Left colon (tissue), 2 donors: ENCODE measurements at places on chromosomes 3 and 15. TPM values are rescaled to one million over a fixed set of nuclear protein-coding genes. Genes with fewer than 3 reads are reported as not detected.
A peak's percentile ranks its signal among the peaks of the same experiment; 100 is the strongest.

GRCh38 chr15:80105595-80105994, 46.1 kb downstream of the ZFAND6 start:
- no peak for DNase-seq

DNA sequence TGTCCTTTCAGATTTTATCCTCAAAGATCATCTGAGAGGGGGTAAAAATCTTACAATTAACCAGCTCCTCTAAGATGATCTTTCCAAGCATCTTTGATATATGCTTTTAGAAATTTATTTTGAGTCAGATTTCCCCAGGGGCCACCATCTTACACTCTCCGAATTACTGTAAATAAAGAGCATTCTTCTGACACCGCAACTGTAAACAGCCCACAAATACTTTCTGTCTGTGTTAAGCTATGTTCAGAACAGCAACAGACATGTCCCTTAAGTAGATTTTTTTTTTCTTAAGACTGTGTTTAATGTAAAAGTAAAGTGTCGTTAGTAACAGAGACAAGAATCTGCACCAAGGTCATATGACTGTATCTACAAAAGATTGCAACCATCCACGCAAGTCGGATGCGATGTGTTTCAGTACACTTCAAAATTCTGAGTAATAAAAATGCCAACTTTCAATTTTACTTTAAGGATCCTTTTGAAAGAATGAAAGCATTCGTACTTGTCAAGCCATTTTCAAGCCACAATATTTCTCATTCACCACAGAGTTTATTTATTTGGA, 159.0 kb upstream of the KCNH8 start:
- no peak for DNase-seq

DNA sequence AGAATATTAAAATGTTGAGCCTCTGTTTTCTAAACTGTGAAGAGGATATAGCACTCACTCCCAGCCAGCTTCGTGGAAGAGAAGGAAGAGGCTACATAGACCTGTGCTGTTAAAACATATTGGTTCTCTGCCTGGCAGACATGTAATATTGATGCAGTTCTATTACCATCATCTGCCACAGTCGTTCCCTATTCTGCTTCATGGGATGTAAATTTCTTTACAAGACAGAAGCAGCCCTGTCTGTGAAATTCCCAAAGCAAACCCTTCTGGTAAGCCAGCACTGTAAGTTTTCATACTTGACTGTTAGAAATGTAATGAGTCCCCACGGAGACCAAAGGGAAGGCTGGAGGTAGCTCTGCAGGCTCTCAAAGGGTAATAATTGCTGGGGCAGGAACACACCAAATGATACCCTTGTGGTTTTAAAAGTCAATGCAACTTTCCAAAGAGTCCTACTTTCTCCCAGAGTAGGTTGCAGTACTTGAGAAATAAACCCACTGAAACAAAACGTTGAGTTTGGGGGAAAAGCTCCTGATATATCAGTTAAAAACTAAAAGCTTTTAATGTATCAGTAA, 129.9 kb upstream of the HES1 start:
- no peak for DNase-seq

GLDN gene
- 3.2 TPM for total RNA-seq

DNA sequence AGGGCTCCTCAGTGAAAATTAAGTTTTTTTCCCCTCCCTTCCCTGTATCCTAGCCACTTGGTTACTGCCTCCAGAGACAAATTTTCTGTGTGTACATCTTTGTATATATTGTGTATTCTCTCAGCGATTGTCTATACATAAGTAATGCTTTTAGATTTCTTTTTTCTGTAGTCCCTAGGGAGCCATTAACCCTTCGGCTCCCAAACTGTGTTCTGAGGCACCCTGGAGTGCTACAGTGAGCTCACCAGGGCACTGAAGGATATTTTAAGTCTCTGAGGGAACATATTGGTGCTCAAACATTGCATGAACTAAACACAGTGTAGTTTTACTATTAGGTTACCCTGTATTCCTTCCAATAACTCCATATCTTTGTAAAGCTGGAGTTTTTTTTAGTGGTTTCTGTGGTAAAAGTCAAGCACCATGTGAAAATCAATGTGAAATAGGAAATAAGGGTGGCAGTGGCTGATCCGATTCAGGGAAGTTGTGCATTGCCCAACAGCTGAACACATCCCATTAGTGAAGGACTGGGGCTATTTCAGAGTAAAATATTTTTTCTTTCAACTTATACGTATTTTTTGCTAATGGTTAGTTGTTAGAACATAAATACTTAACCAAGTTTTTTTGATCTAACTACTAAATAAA, 43.0 kb downstream of the USP13 start:
- no peak for DNase-seq

SYNM gene
- 5.2 TPM for total RNA-seq

CGNL1 gene
- 2.8 TPM for total RNA-seq

GRCh38 chr15:94107652-94108051, 123.7 kb upstream of the MCTP2 start:
- DNase-seq = no peak

- no peak for DNase-seq
Measured at GRCh38 chr3:85355572-85355971, 396.8 kb downstream of the CADM2 start.

DNA sequence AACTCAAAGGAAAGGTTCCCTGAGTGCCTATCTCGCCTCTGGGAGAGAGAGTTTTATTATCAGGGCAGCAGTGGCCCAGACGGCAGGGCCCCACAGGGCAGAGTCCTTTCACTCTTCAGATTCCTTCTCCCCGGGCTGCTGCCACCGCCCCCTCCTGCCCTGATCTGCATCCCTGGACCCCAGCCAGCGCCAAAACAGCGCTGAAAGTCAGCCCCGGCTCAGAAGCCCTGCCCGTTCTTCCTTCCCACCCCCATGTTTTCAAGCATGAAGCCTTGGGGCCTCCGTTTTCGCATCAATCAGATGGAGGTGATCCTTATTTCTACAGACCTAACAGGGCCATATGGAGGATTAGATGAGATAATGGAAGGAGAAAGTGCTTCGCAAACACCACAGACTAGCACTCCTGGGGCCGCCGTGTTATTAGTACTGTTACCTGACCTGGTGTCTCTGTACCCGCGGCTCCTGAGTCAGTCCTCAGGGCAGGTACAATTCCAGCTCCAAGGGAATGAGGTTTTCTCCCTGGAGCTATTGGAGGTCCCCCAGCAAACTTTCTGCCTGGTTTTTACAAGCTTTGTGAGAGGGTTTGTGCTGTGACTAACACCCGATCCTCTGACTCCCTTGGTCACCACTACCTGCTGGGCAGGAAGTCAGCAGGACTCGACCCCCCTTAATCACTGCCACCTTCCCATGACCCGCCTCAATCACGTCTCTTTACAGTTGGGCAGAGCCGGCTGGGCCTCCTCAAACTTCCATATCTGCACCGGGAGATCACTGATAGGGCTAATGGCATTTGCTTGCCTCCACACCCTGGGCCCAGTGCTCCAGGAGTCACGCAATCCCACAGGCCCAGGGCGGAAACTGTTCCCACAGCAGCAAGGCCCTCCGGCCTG, 39.5 kb upstream of the TSEN2 start:
- peak; percentile 86 for DNase-seq

GRCh38 chr3:158863247-158863646, 61.4 kb downstream of the MFSD1 start:
- no peak for DNase-seq

- no peak for DNase-seq
Measured at GRCh38 chr3:45105855-45106671, 40.1 kb downstream of the CDCP1 start.

- DNase-seq = no peak
Measured at GRCh38 chr3:99250821-99251355, 349.4 kb upstream of the DCBLD2 start.

- DNase-seq = no peak
Measured at GRCh38 chr3:21654241-21654640, 96.8 kb downstream of the ZNF385D start.

GRCh38 chr3:36379872-36380220, 458 bp upstream of the STAC start:
- DNase-seq = no peak

CHST2 gene
- 1.0 TPM for total RNA-seq

CD86 gene
- total RNA-seq = 1.7 TPM

DNA sequence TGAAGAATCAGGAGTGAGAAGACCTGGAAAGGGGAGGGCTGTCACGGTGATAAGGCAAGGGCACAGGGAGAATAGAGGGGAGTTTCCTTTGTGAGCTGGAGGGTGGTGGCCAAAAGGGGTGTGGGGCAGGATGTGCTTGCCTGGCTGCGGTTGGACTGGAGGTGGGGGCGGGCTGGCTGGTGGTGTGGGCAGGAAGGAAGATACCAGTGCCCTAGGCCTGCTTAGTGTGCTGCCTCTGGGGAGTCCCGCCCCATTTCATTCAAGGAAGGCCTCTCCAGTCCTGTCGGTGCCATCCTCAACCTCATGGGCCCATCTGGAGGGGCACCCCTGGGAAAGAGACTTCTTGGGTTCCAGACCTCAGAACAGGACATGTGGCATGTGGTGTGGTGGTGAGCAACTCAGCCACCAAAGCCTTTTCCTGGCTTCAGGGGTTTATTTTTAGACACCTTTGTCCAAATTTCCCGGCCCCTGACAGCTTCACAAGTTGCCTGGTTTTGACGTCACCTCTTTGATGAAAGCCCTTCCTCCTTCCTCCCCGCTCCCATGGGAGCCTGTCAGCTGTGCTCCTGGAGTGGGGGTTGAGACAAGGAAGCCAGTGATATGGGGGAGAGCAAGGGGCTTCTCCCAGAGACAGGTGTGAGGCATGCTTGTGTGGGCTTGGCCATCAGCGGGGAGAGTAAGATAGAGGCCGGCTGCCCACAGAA, 15.6 kb downstream of the TEX264 start:
- peak; percentile 60 for DNase-seq

RCN2 gene
- total RNA-seq = 28.8 TPM

POPDC2 gene
- total RNA-seq = 1.1 TPM

TMCO5A gene
- not detected for total RNA-seq

DNA sequence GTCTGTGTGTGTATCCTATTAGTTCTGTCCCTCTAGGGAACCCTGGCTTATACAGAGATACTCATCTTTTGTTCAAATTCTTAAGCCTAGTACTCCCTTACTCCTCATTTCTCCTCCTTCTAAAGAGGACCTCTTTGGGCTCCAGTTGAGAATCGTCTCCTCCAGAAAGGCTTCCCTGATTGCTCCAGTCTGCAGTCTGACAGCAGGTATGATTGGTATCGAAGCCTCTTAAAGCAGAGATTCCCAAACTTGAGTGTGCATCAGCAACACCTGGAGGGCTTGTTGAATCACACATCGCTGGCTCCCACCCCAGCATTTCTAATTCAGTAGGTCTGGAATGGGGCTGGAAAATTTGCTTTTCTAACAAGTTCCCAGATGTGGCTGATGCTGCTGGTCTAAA, 60.9 kb upstream of the NMNAT3 start:
- no peak for DNase-seq

GP9 gene
- 0.55 TPM for total RNA-seq

- DNase-seq = no peak
Measured at GRCh38 chr15:77773903-77774302, 141.2 kb upstream of the LINGO1 start.

- DNase-seq = peak; percentile 8
Measured at GRCh38 chr3:69499899-69500421, 114.1 kb upstream of the FRMD4B start.

DNA sequence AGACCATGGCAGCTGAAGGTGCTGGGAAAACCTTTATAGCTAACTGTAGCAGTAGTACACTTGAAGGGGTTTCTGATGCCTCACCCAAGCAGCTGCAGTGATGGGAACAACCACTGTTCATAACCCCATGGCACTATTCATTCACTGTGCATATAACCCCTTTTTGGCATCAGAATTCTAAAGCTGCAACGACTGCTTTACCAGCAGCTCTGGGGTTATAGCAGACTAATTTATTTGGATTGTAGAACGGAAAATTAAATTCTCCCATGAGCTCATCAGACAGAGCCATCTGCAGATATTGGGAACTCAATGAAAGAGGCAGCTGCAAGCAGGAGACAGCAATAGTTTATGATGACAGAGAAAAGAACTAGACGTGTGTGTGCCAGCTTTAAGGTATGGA, 28.6 kb downstream of the TFDP2 start:
- no peak for DNase-seq

GRCh38 chr3:165753560-165753959, 83.7 kb downstream of the BCHE start:
- no peak for DNase-seq

DNA sequence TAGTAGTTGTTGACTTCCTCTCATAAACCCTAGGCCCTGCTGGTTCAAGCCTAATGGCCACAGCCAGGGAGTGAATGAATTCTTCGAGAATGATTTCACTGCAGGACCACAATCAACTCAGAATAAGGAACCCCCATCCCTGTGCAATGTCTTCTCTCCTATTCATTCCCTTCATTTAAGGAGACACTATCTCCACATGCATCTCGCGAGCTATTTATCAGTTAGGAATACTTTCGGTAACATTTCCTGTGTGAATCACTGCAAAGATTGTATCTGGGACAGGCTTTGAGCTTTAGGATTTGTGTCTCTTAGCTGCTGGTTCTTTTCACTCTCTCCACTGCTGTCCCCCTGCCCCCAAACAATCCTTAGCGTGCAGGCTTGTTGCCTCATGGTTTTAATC, 94.4 kb downstream of the MYLK start:
- no peak for DNase-seq

DNA sequence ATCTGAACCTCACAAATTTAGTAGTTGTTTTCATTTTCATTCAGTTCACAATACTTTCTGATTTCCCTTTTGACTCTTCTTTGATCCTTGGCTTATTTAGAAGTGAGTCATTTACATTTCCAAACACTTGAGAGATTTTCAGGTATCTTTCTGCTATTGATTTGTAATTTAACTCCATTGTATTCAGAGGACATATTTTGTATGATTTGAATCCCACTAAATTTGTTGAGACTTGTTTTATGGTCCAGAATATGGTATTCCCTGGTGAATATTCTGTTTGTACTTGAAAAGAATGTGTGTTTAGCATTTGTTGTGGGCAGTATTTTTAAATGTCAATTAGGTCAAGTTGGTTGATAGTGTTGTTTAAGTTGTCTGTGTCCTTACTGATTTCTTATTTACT, 29.6 kb downstream of the FAN1 start:
- no peak for DNase-seq

COL6A5 gene
- not detected for total RNA-seq

DNA sequence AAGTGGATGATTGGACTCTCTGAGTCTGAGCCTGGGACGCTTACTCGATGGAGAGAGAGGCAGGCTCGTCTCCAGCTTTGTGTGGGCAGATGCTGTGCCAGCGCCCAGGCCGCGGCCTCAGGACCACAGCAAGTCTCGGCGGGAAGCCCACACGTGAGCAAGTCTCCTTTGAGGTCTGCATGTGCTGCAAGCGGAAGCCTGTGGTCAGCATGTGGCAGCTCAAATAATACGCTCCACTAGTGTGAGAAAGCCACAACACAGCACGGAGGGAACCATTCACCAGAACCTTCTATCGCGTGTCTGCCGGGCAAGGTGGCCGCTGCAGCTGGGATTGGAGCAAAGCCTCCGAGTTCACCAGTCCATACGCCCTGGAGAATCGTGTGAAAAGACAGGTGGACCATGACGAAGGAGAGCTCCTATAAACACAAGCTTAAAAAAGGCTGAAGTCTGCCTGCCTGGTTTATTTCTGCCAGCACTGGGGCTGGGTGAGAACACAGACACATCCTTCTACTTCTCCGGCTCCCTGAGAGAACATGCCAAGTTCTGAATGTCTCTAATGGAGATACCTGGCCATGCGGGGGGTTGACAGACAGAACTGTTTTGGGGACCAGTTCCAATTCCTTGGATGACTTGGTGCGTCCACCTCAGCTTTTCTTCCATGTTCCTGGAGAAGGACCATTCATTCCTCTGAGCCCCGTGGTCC, 82.0 kb upstream of the LRIG1 start:
- DNase-seq = peak; percentile 21

GRCh38 chr3:125055331-125055912, 375 bp downstream of the HEG1 start:
- peak; percentile 53 for DNase-seq

SETMAR gene
- 8.8 TPM for total RNA-seq

GOLGA6A gene
- total RNA-seq = not detected
